H9 (cell line): ENCODE measurements at places on chromosomes 16 and 17. TPM values are rescaled to one million over a fixed set of nuclear protein-coding genes. Genes with fewer than 3 reads are reported as not detected.

Gene TLCD3A
- total RNA-seq, result 27.3 and 29.6 TPM in 2 replicates

DNA sequence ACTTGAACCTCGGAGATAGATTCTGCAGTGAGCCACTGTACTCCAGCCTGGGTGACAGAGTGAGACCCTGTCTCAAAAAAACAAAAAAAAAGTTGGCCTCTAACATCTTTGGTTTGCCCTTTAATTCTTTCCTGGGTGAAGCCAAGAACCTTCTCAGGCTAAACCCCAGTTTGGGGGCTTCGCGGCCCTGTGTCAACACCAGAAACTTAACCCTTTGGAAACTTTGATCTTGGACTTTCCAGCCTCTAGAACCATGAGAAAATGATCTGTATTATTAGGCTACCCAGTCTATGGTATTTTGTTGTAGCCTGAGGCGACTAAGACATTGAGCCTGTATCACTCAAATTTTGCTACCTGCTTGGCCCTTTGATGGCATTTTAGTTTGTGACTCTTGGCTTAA is 86.2 kb downstream of the CDC27 start:
- H3K27ac ChIP-seq, result no peak overlapping the region
- no peaks in the 10 kb centered on the region; the same call in 1 of the 2 replicates for H3K36me3 ChIP-seq
- H3K27me3 ChIP-seq, result no peaks in the 10 kb centered on the region
- H3K4me3 ChIP-seq, result no peak overlapping the region
- no peak for DNase-seq

DNA sequence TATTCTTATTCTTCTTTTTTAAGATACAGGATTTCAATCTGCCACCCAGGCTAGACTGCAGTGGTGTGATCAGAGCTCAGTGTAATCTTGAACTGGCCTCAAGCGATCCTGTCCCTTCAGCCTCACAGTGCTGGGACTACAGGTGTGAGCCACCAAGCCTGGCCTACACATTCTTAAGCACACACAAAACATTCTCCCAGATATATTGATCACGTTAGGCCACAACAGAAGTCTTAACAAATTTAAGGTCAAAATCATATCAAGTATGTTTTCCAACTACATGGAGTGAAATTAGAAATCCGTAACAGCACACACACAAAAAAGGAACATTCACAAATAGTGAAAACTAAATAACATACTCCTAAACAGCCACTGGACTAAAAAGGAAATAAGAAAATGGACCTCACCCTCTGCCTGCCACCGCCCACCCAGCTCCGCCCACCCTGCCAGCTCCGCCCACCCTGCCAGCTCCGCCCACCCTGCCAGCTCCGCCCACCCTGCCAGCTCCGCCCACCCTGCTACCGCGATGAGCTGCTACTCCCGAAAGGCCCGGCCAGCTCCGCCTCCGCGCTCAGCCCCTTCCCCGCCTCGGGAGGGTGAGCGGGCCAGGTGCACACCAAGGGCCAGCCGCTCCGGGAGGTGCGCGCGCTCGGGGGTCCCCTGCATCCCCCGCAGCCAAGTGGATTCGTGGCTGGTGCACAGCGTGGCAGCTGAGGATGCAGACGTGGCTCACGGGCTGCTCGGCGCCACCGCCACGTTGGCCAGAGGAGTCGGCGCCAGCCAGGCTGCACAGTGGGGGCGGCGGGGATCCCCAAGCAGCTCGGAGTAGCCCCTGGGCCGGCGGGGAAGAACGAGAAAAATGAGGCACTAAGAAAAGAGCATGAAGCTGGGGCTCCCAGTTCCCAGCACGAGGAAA is 41.2 kb downstream of the C16orf87 start:
- peaks cover 17% of the 10 kb centered on the region for H3K36me3 ChIP-seq
- peaks cover 11% of the 10 kb centered on the region; the same call in 1 of the 2 replicates for H3K4me1 ChIP-seq
- no peak overlapping the region for H3K27ac ChIP-seq
- no peaks in the 10 kb centered on the region for H3K27me3 ChIP-seq
- H3K4me3 ChIP-seq, result peak overlapping the region; percentile 79
- peak; percentile 92 for DNase-seq

DNA sequence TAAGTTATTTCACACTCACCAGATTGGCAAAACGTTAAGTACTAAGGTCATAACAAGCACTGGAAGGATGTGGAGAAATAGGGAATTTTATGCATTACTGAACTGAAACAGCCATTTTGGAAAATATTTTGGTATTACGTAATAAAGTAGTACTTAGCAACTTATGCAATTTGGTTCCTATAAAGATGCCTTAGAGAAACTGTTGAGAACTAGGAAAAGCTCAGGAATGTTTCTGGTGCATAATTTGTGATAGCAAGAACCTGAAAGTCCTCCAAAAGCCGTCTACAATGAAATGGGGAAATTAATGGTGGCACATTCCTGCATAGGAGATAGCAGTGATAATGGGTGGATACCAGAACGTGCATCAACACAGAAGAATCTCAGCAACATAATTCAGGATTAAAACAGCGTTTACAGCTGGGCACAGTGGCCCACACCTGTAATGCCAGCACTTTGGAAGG is 472.5 kb downstream of the WWOX start:
- H3K36me3 ChIP-seq, result no peaks in the 10 kb centered on the region
- no peak overlapping the region for H3K4me3 ChIP-seq
- DNase-seq, result no peak
- H3K4me1 ChIP-seq, result no peaks in the 10 kb centered on the region
